Fibroblast of skin of right quadriceps (primary cell): ENCODE measurements at places on chromosomes 11 and 22.

GRCh38 chr11:9664276-9665171 is 647 bp downstream of the SWAP70 start:
- peak; percentile 44 for DNase-seq

GRCh38 chr22:19448076-19448607 is 631 bp upstream of the C22orf39 start:
- DNase-seq = peak; percentile 69

DNA sequence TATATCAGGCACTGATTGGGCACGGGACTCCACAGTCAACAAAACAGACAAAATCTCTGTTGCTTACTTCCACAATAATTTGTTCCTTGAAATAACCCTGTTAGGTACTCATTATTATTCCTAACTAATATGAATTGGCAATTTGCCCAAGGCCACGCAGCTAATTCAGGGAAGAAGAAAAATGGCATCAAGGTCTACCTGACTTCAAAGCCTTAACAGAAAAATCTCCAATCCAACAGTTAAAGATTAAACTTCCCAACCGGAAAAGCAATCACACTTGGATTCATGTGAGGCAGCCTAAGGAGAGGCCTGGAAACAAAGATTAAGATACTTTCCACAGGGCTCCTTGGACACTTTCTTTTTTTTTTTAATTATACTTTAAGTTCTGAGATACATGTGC is 68.9 kb downstream of the PRCP start:
- DNase-seq = no peak

- DNase-seq = peak; percentile 42
These were observed at the start of gene ALX4 for GRCh38 chr11:44309478-44310205. Gene ALX4, minus strand, starts transcription at chr11:44310139. Its CDS starts 77 bp downstream, at chr11:44310062.

DNA sequence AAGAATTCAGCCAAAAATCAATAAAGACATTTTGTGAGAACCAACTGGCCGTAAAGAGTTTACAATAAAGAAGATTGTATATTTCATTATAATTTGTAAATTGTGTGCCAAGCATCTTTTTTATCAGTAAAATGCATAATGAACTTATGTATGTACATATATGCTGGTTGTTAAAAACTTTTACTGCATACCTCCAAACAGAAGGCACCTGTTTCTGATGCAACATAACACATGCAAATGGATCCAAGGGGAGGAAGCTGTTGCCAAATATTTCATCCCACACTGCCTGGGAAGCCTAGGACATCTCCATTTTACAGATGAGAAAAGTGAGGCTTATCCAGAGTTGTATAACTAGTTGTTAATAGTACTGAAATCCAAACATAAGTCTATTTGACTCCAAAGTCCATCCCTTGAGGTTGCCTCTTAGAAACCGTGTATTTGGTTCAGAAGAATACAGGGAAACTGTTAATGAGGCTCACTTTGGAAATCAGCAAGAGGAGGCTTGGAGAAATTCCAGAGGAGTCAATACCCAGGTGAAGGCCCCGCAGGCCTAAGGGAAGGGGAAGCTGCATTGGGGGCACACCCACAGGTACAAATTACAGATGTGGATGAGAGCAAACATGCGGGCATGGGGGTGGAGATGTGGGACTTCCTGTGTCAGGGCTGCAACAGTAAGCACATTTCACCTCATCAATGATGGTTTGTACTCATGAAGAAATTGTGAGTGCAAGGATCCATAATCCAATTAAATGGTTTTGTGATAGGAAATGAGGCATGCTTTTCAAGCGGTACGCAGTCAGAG is 51.1 kb downstream of the RCN1 start:
- no peak for DNase-seq

DNA sequence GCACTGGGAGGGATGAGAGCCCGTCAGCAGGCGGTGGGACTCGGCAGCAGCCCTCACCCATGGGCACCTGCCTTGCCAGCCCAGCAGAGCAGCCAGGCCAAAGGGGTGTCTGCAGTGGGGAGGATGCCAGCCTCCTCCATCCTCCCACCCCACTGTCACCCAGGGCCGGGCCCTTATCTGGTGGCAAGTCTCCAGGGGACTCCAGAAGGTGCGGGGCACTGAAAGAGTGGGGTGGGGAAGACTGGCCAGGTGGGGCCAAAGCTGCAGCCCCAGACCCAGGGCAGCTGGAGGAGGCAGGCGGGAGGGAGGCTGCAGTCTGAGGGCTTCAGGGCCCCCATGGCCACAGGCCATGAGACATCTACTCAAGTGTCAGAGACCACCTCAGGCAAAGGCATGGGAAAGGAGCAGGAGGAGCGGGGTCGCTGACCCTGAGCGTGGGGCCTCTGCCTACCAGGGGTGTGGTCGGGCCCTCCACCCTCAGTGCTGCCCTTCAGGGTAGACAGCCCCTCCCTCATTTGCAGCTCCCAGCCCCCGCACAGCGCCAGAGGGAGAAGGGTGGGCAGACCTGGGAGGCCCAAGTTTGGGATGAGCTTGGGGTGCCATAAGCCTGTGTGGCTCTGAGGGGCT is 3.5 kb downstream of the DGCR6L start:
- DNase-seq = no peak

- DNase-seq = no peak
These were observed 87.7 kb upstream of the RTL6 start for GRCh38 chr22:44585559-44586350.

- no peak for DNase-seq
These were observed 106.9 kb downstream of the ADAMTS15 start for GRCh38 chr11:130555251-130555841.

GRCh38 chr11:19453651-19454257 is 213.0 kb upstream of the E2F8 start:
- peak; percentile 67 for DNase-seq

GRCh38 chr11:101442171-101442570 is 141.6 kb downstream of the TRPC6 start:
- DNase-seq = peak; percentile 69

- DNase-seq = peak; percentile 58
These were observed 907 bp upstream of the PHLDA2 start for GRCh38 chr11:2929950-2930703.

- no peak for DNase-seq
These were observed 120.3 kb upstream of the ANO1 start for GRCh38 chr11:69957849-69958248.

GRCh38 chr11:108224366-108224765 is 1.5 kb downstream of the ATM start:
- no peak for DNase-seq

- no peak for DNase-seq
These were observed 494.6 kb downstream of the MIAT start for GRCh38 chr22:27152033-27152432.

DNA sequence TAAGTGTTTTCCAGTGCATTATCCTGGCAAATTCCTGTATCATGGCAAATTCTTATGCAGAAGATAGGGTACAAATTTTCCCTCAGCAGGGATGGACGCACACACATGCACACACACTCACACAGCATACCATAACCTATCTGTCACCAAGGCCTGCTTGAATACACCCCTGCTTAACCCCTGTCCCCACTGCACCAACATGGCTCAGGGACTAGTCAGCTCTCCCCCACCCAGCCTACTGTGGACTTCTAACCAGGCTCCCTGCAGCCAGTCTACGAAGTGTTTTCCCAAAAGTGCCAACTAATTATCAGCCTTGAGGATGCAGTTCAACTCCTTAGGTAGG is 63.1 kb downstream of the RAB30 start:
- DNase-seq = peak; percentile 70

- DNase-seq = peak; percentile 18
These were observed 80.1 kb downstream of the CDKN1C start for GRCh38 chr11:2805388-2806056.

DNA sequence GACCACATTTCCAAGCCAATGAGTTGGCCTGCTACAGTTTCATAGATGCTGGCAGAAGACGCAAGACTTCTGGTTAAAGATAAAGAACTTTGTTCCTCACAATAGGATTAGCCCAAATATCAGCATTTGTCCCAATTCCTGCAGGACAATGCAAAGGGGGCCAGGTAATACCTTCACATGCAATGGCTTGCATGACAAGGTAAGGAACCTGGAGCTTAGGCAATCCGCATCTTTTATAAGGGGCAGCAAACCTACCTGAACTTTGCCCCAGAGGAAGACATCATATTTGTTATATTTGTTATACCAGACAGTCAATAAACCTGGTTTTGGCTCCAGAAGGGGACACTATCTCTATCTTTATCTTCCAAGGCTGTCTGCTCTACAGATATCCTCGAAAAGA is 5.3 kb downstream of the P2RY6 start:
- DNase-seq = no peak

GRCh38 chr11:15519124-15519791 is 404.5 kb downstream of the INSC start:
- DNase-seq = no peak

DNA sequence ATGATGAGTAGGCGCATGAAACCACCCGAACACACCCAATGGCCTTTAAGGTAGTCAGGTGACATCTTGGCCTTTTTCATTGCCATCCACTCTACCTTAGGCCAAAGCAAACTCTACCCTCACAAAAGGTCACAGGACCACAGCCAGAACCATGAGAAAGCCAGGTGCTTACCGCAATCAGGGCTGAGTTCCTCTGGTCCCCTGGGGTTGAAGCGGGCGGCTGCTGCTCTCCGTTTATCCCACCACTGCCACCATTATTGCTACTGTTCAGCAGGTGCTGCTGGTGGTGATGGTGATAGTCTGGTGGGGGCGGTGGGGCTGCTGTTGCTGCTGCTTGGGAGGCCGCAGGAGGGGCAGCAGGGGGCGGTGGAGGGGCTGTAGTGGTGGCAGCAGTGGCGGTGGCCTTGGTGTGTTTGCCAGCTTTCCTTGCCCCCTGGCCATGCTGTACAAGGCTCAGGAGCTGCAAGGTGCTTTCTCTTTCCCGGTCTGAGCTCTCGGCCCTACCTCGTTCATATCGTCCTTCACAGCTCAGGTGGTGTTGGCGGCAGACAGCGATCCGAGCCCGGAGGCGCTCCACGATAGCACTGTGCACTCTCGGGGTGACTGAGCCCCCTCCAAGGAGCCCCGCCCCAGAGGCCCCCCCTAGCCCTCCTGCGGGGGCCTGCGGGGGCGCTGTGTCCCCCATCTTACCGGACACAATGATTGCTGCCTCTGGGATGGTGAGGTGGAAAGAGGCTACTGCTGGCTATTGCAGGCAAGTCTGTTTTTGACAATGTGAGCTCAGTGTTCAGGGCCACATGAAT is 1.6 kb downstream of the MAML2 start:
- DNase-seq = peak; percentile 42

DNA sequence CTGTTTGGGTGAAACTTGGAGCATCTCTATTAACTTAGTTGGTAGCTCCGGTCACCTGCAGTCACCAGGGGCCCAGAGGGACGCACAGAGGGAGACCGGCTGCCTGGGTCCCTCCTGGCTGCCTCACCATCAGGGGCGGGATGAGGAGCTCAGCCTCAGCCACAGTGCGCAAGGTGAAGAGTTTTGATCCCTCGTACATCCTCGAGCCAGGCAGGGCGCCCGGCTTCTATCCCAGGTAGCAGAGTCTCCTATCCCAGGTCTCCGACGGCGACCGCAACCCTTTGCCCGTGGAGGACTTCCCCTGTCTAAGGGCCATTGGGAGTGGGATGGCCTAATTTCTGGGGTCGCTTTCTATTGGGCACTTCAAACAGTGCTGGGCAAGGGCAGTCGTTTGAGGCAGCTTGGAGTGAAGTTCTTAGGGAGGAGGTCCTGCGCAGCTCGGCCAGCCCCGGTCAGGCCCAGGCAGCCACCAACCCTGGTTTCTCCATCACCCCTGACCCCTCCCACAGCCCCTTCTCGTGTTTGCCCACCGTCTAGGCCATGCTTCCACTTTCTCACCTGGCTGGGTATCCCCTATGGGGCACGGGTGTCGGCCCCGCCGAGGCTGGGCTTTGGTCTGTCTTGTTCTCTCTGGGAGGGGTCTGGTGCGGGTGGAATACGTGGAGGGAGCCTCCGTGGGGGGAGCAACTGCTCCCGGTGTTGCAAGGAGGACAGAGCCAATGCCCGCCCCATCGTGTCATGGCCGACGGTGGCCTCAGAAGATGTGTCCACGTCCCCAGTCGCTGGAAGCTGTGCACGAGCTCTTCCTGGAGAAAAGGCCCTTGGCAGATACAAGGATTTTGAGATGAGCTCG is 3.6 kb upstream of the MRGPRG start:
- DNase-seq = no peak

DNA sequence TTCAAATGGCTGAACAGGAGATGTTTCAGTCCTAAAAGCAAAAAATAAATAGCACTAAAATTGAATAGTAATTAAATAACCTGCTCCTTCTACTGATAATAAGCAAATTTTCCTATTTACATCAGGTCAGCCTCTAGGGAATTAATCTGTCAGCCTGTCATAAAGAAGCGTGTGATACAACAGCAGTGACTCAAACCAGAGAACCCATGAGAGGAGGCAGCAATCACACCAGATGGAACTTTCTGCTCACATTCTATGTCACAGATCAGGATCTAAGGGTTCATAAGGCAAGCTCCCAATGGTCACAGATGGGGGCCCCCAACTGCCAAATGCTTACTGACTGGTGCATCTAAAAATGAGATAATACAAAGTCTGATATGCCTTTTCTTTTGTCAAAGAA is 41.1 kb downstream of the RBFOX2 start:
- peak; percentile 70 for DNase-seq

- peak; percentile 40 for DNase-seq
These were observed 51.9 kb upstream of the MN1 start for GRCh38 chr22:27853424-27853823.

GRCh38 chr11:13294771-13295579 is 17.4 kb downstream of the BMAL1 start:
- DNase-seq = no peak

- DNase-seq = peak; percentile 55
These were observed 26.9 kb downstream of the SNAP29 start for GRCh38 chr22:20885557-20886323.

DNA sequence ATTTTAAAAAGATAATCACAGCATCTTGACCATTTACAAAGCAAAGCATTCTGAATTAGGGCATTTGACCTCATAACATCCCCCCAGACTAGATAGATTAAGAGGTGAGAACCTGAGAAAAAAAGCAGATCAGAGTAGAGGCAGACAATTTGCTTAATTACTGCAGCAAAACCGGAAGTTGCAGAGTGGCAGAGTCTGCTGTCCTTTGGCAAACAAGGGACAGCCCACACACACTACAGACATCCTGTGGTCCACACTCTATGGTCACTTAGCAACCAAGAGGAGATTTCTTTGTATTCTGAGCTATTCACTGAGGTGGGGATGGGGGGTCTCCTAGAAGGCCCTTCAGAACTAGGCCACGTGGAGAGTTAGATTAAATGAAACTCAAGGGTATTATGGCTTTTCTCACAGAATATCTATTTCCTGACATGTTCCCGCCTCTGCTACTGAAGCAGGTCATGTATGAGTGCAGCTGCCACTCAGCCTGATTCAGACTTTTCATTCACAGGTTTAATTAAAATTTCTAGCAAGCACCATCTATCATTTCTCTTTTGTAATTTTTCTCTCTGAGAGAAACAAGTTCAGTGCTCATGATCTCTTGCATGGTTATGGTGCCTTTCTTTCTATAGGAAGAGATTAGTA is 48.5 kb downstream of the SVIP start:
- no peak for DNase-seq

GRCh38 chr22:24761888-24762675 is 12.4 kb downstream of the PIWIL3 start:
- no peak for DNase-seq

DNA sequence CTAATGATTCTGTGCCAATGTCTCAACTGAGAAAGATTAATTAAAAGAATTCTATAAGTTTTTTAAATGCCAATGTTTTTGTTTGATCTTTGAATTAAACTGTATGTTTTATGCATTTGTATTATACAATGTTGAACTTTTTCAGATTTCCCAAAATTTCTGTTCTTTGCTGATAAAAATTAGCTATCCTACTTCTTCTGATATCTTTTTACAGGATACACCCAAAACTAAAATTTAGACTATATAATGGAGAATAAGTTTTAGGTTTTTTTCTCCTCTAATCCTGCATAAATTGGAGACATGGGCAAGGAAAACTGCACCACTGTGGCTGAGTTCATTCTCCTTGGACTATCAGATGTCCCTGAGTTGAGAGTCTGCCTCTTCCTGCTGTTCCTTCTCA is at the start of gene OR5L2:
Gene OR5L2, plus strand, starts transcription at position 301 of the 400 bp plus-strand sequence. Its CDS starts 0 bp downstream, at position 301.
- DNase-seq = no peak
